Renal cortex interstitium (tissue), 15 donors: ENCODE measurements at places on chromosomes 5 and 9. TPM values are rescaled to one million over a fixed set of nuclear protein-coding genes. Genes with fewer than 3 reads are reported as not detected.
A peak's percentile ranks its signal among the peaks of the same experiment; 100 is the strongest.

ADAMTSL2 gene
- 1.9 TPM for polyA plus RNA-seq

TBCA gene
- 343 TPM for polyA plus RNA-seq

SPAG8 gene
- 6.5 TPM for polyA plus RNA-seq

SLC34A1 gene
- polyA plus RNA-seq = 315 TPM

CBY3 gene
- 1.9 TPM for polyA plus RNA-seq

SSBP2 gene
- polyA plus RNA-seq = 94.9 TPM

IL5 gene
- polyA plus RNA-seq = not detected

HAVCR2 gene
- 13.9 TPM for polyA plus RNA-seq

NSD1 gene
- 60.4 TPM for polyA plus RNA-seq

RORB gene
- polyA plus RNA-seq = 0.17 TPM

PCDHGA1 gene
- 1.0 TPM for polyA plus RNA-seq

GRCh38 chr9:37382161-37382981, 40.1 kb upstream of the GRHPR start:
- no peak for DNase-seq

GRCh38 chr5:138875552-138875875, 379 bp upstream of the LRRTM2 start:
- DNase-seq = no peak

DNA sequence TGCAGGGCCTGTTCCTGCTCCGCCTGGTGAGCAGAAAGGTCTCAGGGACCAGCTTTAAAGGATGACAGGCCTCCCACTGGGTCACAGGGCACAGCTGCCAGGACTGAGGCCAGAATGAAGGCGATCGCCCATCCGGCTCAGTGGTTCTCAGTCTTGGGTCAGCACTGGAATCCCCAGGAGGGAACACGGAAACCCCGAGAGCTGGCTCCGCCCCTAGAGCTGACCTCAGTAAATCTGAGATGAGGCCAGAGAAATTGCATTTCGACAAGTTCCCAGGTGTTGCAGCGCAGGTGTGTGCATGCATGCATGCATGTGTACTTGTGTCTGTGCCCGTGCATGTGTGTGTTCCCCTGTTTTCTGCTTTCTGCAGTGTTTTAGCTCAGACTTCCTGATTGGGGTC, 47.2 kb upstream of the KCNMB1 start:
- no peak for DNase-seq

DNA sequence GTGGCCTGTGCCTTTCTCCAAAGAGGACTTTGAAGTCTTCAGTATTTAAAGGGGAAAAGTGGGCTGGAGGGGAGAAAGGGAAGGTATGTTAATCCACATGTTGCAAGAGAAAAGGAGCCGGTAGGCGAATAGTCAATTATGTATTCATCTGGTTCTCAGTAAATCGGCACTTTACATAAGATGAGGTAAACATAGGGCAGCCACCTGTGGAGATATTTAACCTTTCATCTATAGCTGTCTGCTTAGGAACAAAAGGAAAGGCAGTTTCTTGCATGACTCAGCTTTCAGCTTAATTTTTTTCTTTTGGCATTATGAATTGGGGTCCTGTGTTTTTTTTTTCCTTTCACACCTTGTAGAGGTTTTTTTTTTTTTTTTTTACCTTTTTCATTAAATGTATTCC, 42.2 kb downstream of the FGD3 start:
- no peak for DNase-seq

GRCh38 chr5:38809388-38810359, 36.1 kb upstream of the OSMR start:
- DNase-seq = peak; percentile 89

DNA sequence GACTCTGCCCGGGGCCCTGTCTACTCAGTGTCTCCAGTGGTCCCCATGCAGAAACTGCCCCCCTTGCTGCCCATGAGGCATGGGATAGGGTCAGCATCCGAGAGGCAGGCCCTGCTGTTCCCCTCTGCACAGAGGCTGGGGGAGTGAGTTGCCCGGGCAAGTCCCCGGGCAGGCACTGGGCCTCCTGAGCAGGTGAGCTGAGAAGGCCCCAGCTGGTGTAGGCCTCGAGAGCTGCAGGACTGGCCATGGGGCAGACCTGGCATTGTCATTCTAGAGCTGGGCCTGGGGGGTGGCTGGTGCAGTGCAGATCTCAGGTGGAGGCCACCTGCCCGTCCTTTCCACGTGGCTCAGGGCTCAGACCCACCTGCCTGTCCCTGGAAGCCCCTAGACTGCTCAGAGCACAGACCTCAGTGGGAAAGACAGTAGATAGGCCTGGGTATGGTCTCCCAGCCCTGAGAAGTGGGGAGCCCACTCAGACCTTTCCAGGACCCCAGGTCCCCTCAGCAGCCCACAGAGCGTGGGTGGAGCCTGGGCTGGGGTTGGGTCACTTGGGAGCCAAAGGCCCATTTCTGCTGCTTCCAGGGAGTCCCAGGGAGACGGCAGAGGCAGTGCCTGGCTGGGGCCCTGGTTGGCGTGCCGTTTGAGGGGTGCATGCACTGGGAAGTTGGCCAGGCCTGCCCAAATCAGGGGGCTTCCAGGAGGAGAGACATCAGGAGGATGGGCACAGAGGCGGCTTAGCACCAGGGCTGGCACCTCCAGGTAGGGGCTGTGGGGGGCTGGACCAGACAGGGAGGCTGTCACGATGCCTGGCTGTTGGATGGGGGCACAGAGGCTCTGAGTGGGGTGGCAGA, 4.8 kb upstream of the NOTCH1 start:
- DNase-seq = no peak

DNA sequence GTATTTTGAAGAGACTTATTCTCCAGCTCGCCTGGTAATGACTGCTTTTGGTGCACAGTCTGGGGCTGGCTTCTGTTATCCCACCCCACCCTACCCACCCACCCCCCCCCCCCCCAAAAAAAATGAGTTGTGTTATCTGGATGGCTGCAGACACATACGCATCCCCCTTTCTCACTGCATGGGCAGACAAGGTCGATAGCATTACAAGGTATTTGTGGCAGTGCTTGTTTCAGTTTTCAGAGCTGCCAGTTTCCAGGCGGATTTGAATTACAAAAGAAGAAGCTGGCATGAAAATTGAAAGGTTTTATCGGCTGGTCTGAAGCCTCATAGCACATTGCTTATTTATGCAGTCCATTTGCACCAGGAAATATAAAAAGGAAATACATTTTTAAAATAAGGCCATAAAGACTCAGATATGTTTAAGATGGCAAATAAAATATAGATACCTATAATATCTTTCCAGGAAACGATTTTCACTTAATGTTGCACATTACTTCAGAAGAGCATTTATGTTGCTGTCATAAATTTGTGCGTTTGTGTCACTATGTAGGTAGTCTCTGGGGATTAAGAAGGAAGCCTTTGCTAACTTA, 85.1 kb upstream of the GRHPR start:
- no peak for DNase-seq

DNA sequence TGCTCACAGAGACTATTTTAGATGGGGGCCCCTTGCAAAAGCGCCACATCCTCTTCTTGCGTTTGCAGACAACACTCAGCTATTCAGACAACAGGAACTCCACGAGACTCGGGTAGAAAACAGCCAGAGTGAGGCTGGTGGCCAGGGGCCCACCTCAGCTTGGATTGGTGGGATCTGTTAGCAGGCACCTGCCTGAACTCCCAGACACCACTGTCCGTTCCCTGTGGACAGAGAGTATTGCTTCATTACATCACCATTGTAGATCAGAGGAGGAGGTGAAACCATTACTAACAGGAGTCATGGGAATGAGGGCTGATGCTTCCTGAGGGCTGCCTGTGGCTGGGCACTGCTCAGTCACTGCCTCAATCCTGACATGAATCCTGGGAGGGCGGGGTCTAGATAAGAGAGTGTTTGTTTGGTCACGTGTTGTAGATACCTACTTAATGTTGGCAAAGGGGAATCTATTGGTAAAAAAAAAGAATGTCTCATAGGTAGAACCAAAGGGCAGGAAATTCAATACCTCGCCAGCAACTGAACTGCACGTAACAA, 4.4 kb upstream of the RAPGEF1 start:
- no peak for DNase-seq

- no peak for DNase-seq
These were observed 9.4 kb downstream of the CRB2 start for GRCh38 chr9:123365287-123365880.

- DNase-seq = peak; percentile 81
These were observed 2.2 kb downstream of the ST6GALNAC6 start for GRCh38 chr9:127897193-127897692.

DNA sequence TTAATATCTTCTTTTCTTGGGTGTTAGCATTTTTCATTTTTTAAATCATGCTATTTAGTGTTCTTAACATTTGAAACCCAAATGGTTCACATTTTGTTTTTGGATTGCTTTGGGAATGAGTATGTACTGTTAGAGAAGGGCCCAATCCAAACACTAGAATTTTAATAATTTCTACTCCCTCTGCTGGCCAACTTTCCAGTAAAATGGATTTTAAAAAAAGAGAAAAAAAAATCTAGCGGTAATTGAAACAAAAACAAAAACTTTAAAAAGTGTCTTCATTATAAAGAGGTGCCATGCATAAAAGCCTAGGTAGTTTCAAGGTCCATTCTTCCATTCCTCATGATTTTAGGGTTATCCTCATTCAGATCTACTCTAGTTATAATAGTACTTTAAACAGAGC, 32.1 kb upstream of the RICTOR start:
- DNase-seq = no peak

DNA sequence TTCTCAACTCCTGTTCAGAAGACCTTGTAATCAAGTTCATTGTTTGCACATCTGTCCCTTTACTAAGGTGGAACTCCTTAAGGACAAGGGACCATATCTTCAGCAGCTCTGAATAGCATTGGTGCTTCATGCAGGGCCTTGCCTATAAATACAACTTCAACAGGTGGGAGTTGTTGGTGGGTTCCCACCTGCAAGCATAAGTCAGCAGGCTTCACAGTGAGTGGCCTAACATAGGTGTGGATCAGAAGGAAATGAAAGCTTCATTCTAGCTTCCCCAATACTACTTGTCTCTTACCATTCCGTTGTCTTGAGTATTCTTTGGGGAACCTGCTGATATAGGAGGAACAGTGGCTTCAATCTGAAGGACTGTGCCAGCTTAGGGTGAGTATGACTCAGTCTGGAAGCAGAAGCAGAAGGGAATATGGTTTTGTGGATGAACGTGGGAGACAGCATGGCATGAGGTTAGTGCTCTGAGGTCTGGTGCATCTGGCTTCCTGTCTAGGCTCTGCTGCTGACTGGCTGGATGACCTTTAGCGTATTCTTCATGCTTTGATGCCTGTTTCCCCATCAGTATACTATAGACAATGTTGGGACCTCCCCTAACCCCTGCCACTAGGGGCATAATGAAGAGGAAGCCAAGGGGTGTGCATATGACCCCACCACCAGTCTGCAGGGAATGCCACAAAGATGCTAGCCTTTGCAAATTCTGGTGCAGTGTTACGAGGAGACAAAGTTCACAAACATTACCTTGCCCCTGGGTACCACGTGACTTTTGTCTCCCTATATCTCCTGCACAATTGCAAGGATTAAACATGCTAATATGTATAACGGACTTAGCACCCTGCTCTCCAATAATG, 192.3 kb downstream of the PALM2AKAP2 start:
- DNase-seq = no peak

DNA sequence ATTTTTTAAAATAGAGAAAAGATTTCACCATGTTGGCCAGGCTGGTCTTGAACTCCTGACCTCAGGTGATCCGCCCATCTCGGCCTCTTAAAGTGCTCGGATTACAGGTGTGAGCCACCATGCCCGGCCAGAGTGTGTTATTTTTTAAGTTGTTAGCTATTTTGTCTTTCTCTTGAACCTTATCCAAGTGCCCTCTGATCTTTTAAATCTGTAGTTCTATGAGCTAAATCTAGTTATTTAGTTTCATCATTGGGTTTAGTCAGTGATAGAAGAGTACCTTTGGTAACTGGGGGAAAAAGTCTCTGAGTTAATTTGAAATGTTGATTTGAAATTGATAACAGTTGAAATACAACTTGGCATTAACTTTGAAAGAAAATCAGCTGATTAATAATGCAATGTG, 88.3 kb downstream of the NNT start:
- DNase-seq = no peak

- DNase-seq = no peak
These were observed 176.7 kb upstream of the FGF10 start for GRCh38 chr5:44565902-44566301.

GRCh38 chr5:148984345-148984744, 78.5 kb downstream of the SH3TC2 start:
- no peak for DNase-seq

- DNase-seq = no peak
These were observed 79.2 kb downstream of the ZNF354C start for GRCh38 chr5:179139111-179139935.

- DNase-seq = no peak
These were observed 1089.8 kb upstream of the NUDT12 start for GRCh38 chr5:104652271-104652861.

- DNase-seq = peak; percentile 68
These were observed 1.3 kb downstream of the ANP32B start for GRCh38 chr9:97984188-97985057.

GRCh38 chr9:127792417-127793031, 6.7 kb downstream of the CDK9 start:
- no peak for DNase-seq

GRCh38 chr9:108850293-108850897, 5.4 kb downstream of the ACTL7B start:
- DNase-seq = no peak

- no peak for DNase-seq
These were observed 18.6 kb upstream of the IFNB1 start for GRCh38 chr9:21096172-21096900.

DNA sequence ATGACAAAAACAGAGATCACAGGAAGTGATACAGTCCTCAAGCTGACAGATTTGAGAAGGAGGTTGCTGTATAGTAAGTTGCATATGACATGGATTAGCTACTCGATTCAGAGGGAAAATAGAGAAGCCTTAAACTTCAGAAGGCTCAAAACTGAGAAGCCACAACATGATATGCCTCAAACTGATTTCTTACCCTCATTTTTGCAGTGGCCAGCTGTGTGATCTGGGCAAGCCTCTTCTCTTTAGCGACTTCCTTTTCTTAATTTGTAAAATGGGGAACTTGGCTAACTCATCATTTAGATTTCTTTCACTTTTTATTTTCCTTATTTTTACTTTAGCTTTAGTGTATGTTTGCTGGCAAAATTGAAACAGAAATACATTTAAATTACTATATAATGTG, 421.1 kb downstream of the KIF4B start:
- no peak for DNase-seq

DNA sequence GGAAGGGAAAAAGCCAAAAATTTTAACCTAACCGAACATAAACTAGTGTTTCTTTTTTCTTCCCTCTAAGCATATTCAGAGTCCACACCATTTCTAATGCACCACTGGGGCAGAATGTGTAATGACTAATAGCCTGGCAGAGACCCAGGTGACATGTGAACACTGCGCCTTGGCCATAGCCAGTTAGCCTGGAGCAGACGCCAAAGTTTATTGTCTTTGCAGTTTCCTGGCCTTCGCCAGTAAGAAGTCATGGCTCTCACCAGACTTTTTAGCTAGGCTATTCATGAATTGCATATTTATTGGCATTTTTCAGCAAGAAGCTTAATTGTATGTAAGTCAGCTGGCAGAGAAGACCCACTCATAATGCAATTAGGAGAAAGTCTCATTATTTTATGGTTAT, 182.8 kb upstream of the SLC27A6 start:
- DNase-seq = no peak
